ENCODE measurements at places on chromosomes 1 and 21. TPM values are rescaled to one million over a fixed set of nuclear protein-coding genes. Genes with fewer than 3 reads are reported as not detected.

- DNase-seq, result no peak
Measured at GRCh38 chr1:155389826-155390225, 69.1 kb downstream of the RUSC1 start.

DNA sequence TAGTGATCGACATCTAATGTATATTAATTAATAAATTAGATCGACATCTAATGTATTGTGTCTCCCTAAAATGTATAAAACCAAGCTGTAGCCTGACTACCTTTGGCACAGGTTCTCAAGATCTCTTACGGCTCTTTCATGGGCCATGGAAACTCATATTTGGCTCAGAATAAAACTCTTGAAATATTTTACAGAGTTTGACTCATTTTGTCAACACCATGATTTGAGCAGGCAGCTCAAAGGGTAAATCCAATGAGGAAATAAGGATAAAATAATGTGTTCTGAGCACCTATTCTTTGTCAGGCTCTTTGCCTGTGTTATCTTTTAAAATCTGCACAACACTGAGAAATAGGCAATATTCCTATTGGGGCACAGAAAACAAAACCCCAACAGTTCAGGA is 223.4 kb upstream of the DUSP10 start:
- no peak for DNase-seq

DNA sequence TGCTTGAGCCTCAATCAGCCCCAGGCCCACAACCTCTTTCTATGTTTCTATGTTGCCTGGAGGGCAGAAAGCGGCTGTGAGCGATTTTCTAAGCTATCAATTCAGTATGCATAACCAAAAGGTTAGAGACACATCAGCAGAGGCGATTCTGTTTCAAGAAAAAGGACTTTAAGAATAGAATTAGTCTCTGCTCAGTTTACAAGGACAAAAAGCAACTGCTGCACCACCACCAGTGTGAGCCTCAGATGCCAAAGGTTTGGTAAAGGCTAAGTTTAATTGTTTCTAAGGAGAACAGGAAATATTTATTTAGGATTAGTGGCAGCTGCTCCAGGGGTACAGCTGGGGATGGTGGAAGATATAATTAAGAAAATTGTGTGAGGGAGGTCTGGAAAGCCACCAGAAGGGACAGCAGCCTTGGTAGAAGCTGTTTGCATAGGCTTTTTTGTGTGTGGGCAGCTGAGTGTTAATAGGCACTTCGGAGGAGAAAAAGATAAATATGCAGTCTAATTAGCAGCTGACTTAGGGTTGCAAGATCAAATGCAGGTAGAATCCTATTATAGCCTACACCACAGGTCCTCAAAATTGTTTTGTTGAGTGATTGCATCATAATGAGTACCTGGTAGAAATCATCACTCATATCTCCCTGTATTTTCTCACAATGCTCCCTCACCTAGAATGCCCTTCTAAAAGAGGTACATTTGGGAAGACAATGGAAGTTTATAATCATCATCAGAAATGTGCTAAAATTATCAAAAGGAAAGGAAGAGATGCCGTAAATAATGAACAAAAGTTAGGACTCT is 35.8 kb downstream of the ZC3H11B start:
- no peak for DNase-seq

DNA sequence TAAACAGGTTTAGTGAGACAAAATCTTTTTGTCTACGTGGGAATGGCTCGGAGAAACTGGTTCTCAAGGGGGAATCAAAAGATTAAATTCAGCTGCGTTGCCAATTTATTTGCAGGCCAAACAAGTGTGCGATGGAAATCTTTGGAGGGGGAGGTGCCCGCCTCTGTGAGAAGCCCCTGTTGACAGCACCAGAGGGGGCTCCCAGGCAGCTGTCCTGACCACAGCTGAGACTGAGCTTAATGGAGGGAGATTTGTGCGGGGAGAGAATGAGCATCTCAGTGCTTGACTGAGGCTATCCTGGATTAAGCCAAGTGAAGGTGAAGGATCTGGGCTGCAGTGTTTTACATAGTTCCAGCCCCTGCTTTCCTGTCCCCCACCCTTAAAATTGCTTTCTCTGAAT is 169.7 kb downstream of the ATG4C start:
- no peak for DNase-seq

Gene HFM1
- 0.32 TPM for total RNA-seq

DNA sequence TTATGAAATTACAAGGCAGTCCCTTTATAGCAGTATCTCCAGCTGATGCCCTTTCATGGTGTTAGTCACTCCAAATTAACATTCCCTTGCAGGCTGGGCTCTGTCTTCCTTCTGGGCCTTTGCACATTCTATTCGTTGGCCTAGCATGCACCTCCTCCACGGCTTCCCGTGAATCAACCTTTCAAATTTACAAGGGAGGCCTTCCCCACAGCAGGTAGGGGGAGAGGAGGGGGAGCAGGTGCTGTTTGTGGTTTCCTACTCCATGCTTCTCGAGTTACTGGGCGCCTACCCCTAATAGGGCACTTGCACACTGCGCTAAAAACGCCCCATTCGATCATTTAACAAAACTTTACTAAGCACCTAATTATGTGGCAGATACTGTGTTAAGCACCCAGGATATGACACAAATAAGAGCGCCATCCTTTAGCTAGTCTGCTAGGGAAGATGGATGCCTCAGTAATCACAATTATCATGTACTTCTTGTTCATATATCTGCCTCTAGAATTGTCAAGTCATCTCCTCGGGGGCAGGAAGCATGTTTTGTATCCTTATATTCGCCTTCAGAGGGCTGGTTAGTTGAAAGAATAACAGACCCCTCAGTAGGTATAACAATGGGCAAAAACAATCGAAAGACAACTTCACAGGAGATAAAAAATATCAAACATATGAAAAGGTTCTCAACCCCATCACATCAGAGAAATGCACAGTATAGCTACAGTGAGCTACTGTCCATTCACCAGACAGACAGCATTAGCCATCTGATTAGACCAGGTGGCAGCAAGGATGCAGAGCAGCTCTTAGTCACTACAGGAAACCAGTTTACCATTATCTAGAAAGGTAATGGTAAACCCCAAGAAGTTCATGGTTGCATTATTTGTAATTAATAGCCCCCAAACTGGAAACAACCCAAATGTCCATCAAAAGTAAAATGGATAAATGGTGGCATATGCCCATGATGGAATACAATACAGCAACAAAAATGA is 1.7 kb upstream of the ADAR start:
- DNase-seq, result no peak

Gene SLAMF6
- total RNA-seq, result not detected

GRCh38 chr1:210434223-210434622 is 105.5 kb downstream of the HHAT start:
- DNase-seq, result no peak

Gene C8A
- total RNA-seq, result 0.21 TPM

Gene RIIAD1
- total RNA-seq, result not detected

Measured in ascending aorta (tissue), 2 donors.